KG1 (cell line): ENCODE measurements at places on chromosomes 7 and 10.
A peak's percentile ranks its signal among the peaks of the same experiment; 100 is the strongest.

DNA sequence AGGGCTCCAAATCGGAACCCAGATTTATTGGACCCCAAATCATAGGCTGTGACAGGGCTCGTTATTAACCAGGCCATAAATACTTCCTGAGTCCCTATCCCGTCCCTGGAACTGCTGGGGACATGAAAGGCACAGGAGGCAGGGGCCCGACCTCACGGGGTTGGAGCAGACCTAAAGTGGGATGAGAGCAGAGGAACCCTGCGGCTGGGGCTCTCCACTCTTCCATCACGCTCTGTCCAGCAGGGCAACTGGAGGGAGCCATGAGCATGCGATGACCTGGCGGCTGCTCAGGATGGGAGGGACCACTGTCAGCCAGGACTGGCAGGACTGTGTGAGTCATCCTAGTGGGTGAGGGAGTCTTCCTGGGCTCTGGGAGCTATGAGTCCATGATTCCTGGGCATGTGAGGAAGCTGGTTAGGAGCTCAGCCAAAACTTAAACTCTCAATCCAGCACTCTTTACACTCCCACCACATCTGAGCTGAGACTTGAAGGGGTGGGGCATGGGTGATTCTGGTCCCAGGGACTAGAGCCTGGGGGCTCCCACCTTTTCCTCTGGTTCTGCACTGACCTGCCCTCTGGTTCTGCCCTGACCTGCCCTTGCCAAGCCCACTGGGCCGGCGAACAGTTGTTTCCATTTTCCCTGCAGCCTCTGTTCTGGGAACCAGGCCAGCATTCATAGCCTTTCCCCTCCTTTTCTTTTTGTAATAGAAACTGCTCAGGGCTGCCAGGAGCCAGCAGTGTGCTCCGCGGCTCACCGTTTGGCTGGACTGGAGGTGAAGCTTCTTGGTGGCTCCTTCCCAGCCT lies 47.1 kb downstream of the SYPL1 start:
- no peak for DNase-seq

GRCh38 chr7:17126413-17127268 lies 171.8 kb upstream of the AHR start:
- DNase-seq, result no peak

GRCh38 chr7:139626817-139627216 lies 103.3 kb downstream of the CLEC2L start:
- no peak for DNase-seq

- no peak for DNase-seq
Measured at GRCh38 chr10:26869528-26869927, 8.8 kb upstream of the ABI1 start.

- DNase-seq, result no peak
Measured at GRCh38 chr10:80491251-80492102, 37.4 kb downstream of the TSPAN14 start.

DNA sequence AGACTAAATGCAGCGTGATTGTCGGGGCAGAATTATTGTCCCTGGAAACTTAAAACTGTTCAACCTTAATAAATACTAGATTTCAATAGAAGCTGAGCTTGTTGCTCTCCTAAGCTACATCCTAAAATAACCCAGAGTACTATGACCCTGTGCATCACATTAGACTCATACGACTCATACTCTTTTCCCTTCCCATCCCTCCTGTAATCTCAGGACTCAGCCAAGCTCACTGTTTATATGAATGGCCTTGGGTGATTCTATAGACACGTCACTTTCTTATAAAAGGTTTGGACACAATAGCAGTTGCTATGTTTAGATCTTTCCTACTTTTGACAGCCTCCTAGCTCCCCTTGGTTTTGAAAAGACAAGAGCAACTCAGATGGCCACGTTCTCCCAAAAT lies 17.2 kb downstream of the TCF7L2 start:
- DNase-seq, result no peak

DNA sequence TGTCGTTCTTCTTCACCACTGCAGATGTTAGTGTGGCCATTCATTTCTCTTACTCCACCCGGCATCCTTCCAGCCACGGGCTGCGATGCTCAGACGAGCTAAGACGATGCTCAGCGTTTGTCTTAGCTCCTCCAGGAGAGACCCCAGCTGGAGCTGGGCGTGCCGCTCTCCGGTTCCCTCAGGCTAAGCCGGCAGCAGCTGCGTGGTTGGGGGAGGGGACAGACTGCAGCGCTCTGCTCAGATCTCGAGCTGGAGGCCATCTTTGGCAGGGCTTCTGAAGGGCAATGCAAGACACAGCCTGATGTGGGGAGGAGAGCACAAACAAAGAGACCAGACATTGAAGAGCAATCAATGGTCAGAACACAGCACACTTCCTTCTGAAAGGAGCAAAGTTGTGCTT lies 4.8 kb downstream of the INA start:
- DNase-seq, result no peak

DNA sequence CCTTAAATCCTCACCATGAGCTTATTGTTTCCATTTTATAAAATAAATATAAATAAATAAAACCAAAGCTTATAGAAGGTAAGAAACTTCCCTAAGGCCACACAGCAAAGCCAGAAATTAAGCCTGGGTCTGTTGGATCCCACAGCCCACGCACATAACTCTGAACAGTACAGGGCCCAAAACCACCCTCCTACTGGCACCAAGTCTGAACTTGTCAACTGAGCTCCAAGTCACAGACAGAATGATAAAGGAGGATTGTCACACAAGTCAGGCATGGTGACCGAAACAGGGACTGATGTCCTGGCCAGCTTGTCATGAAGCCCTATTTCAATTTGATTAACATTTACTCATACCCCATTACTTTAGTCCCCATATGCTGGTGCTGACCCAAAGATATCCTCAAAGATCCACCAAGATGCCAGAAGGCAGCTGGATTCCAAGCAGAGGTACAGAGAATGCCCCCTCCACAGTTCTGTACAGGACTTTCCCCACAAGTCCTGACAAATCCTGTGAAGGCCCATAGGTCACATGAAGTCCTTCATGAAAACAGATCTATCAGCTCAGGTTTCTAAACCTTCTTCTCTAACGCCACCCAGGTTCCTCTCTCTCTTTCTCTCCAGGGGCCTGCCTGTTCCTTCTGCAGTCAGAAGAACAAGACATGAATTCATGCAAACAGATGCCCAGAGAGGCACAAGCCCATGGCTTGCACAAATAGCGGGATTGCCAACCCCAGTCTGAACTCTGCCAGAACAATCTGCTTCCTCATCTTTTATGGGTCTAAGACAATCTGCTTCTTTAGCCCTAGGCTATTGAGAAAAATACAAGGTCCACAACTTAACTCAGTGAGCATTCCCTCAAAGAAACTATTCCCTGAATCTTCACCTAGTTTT lies 60.9 kb downstream of the GLI3 start:
- no peak for DNase-seq

GRCh38 chr10:99233689-99234037 lies 2.0 kb downstream of the HPSE2 start:
- DNase-seq, result no peak

- no peak for DNase-seq
Measured at GRCh38 chr7:79050603-79051002, 402.9 kb downstream of the MAGI2 start.

DNA sequence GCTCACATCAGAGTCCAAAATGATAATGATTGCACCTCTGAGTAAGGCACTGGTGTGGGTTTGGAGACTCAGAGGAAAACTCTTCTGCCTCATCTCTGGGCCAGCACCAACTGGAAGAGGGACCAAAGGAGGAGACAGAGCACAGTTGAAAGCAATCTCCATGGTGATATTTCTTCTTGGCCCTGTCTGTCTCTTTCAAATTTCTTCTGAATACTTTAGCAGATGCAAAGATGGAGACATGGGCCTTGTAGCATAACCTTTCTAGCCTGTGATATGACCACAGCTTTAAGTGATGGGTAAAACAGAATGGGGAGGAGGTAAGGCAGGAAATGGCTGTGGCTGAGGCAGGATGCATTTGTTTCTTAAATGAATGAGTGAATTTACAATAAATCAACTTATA lies 12.2 kb upstream of the GIMAP7 start:
- DNase-seq, result no peak

DNA sequence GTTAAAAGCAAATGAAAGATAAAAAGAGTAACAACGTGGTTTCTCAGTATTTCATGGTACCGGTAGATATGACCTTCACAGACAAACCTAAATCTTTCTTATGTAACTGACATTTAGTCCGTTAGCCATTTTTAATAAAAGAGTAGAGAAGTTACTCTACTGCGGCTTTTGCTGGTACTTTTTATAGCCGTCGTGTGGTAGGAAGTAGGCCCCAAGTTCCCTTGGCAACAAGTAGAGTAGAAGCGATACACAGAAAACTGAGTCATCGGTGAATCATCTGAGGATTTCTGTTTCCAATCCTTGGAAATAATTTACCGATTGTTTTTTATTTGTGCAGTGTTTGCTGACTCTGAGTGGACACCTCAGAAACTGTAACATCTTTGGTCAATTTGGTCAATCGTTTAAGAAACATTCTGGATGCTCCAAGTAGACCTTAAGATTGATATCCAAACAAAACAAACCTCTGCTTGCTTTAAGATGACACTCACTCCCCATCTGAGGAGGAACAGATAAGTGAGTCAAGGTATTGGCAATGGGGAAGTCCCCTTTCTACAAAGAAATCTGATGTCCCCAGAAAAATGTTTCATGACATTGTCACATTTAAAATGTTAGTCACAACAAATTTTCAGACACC lies 63.9 kb upstream of the AHR start:
- DNase-seq, result peak; percentile 89

DNA sequence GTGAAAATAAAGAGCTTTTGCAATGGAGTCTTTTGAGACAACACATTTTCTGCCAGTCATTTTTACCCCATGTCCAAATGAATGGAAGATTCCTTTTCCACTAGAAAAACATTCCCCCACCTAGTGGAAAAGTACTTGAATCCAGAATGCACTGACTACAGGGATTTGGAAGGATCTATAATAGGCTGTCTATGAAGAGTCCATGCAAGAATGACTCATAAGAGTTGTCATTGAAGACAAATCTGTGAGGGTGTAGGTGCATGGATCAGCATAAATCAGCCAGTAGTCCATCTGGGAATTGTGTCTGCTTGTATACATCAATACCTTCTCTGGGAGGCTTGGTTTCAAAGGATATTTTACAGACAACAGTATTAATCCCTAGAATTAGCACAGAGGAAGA lies 32.5 kb upstream of the TRUB1 start:
- no peak for DNase-seq

GRCh38 chr7:19062216-19062615 lies 55.2 kb downstream of the TWIST1 start:
- DNase-seq, result no peak

DNA sequence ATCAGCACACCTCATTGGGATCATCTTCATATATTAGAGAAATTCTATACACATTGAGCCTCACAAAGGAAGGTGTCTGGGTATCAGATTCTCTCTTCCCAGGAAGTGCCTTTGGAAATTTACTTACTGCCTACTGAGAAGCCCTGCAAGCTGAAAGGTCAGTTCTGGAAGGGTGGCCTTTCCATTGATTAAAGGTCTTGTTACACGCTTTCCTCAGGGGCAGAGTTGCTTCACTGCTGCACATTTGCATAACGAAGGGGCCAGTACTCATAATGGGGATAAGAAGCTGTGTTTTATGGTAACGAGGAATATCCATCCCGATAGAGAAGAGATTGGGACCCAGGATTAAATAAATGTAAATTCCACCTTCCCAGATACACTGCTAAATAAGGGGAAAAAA lies 19.4 kb upstream of the IL15RA start:
- no peak for DNase-seq

- no peak for DNase-seq
Measured at GRCh38 chr7:84913731-84914130, 273.1 kb downstream of the SEMA3D start.

- DNase-seq, result no peak
Measured at GRCh38 chr7:132804849-132805485, 228.7 kb upstream of the PLXNA4 start.

- no peak for DNase-seq
Measured at GRCh38 chr7:136104269-136104603, 127.1 kb upstream of the MTPN start.

GRCh38 chr10:102523250-102524029 lies 19.7 kb downstream of the SUFU start:
- no peak for DNase-seq

- DNase-seq, result no peak
Measured at GRCh38 chr7:45718464-45719330, 144.5 kb downstream of the ADCY1 start.

- DNase-seq, result no peak
Measured at GRCh38 chr7:90180649-90181048, 26.4 kb downstream of the STEAP1 start.

DNA sequence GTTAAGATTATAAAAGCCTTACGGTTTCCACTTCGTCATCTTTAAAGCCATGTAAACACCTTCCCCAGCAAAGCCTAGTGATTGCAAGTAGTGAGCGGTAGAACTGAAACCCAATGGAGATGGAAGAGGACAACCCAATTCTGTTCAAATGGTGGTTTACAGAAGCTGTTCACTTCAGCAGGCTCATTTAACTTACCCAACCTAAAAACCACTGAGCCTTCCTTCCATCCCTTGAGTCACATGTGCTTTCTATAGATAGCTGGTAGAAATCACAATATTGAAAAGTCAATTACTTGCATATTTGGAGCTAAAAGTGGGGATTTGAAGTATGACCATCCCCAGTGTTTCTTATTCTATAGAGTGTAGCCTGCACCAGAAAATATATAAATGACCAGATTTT lies 667.7 kb downstream of the SUGCT start:
- no peak for DNase-seq

- no peak for DNase-seq
Measured at GRCh38 chr7:127933146-127933545, 98.1 kb downstream of the LRRC4 start.

- no peak for DNase-seq
Measured at GRCh38 chr7:144873316-144873845, 37.5 kb upstream of the TPK1 start.

DNA sequence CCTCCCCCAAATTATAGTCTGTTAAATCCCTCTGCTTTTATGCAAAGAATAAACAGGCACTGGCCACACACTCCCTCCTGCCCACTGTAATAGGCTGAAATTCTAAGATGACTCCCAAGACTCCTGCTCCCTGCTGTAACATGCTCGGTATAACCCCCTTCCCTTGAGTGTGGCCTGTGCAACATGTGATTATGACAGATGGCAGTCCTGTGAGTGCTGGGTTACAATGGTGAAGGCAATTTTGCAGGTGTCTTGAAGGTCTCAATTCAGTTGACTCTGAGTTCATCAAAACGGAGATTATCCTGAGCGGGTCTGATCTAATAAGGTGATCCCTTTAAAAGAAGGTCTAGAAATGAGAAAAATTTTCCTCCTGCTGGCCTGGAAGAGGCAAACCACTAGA lies 55.9 kb downstream of the CREB3L2 start:
- DNase-seq, result no peak

DNA sequence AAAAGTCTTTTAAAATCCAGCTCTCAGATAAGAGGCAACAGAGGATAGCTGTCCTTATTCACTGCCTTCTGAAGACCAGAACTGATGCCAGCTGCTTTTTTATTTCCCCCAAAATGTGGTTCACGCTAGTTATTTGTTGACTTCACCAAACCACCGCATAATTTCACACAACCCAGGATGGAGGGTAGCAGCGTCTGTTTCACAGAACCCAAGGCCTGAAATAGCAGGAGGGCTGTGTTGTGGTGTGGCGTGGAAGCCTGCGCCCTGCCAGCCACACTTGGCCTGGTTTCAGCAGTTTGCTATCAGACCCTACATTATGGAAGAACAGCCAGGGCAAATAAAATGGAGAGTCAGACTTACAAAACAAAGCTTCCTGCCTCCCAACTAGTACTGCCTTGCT lies 155.4 kb downstream of the DYNC1I1 start:
- no peak for DNase-seq
